ENCODE measurements at places on chromosomes 4 and X. TPM values are rescaled to one million over a fixed set of nuclear protein-coding genes. Genes with fewer than 3 reads are reported as not detected.

The PNMA6F gene
- total RNA-seq, result not detected

The MTM1 gene
- total RNA-seq, result 14.2 TPM

DNA sequence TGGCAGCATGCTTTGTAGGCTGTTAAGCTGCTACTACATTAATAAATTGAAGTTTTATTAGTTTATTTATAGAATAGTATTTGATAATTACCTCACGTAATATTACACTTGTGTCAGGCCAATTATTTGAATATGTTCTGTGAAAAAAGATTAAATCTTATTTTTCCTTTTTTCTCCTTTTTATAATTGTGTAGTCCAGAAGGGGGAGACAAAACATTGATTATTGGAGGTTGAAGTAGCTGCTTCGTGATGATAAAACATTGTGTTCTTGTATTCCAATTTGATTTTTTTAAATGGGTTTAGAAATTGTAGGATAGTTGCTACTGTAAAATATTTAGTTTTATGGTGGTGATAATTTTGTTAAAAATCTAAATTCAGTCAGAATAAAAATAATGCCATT is 85.7 kb downstream of the DIAPH2 start:
- H3K4me3 ChIP-seq, result no peak overlapping the region
- H3K27ac ChIP-seq, result no peak overlapping the region
- no peaks in the 10 kb centered on the region for H3K36me3 ChIP-seq
- H3K27me3 ChIP-seq, result no peaks in the 10 kb centered on the region
- no peak for DNase-seq

DNA sequence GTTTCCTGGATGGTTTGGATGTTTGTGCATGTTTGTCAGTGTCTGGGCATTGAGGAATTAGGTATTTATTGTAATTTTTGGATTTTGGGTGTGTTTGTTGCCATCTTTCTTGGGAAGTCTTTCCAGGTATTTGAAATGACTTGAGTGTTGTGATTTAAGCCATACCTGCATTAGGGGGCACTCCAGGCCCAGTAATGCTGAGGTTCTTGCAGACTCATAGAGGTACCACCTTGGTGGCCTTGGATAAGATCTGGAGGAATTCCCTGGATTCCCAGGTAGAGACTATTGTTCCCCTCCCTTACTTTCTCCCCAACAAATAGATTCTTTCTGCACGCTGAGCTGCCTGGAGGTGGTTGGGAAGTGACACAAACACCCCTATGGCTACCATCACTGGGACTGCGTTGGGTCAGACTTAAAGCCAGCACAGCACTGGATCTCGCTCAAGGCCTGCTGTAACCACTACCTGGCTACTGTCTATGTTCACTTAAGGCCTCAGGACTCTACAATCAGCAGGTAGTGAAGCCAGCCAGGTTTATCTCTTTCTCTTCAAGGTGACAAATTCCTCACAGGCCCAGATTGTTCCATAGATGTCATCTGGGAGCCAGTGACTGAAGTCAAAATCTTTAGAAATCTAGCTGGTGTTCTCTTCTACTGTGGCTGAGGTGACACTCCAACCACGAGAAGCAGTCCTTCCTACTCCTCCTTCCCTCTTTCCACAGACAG is 643.6 kb downstream of the PDHA2 start:
- H3K27me3 ChIP-seq, result no peaks in the 10 kb centered on the region
- H3K4me1 ChIP-seq, result no peaks in the 10 kb centered on the region
- H3K27ac ChIP-seq, result no peak overlapping the region
- no peak for DNase-seq

DNA sequence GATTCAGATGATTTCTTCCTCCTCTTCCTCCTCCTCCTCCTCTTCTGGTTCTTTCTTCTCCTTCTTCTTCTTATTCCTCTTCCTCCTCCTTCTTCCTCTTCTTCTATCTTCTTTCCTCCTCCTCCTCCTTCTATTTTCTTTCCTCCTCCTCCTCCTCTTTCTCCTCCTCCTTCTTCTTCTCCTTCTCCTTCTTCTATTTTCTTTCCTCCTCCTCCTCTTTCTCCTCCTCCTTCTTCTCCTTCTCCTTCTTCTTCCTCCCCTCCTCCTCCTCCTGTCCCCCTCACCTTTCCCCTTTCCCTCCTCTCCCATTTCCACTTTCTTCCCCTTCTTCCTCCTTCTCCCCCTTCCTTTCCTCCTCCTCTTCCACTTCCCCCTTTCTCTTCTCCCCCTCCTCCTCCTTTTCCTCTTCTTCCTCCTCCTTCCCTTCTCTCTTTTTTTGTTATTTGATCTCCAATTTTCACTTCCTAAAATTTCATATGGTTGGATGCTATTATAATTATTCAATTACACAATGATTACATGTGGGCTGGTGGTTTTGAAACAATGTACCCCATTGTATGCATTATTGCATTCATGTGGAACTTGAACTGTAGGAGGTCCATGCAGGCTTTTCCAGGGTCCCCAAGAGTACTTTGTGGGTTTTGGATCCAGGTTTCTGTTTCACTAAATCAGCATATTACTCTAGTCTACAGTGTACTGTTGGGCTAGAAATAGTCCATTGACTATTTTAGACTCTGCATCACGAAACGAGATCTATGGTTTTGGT is 68.1 kb downstream of the SORBS2 start:
- no peak overlapping the region for H3K27ac ChIP-seq
- no peak overlapping the region for H3K4me3 ChIP-seq
- peaks cover 85% of the 10 kb centered on the region for H3K4me1 ChIP-seq
- no peaks in the 10 kb centered on the region for H3K27me3 ChIP-seq
- H3K36me3 ChIP-seq, result no peaks in the 10 kb centered on the region
- no peak for DNase-seq

DNA sequence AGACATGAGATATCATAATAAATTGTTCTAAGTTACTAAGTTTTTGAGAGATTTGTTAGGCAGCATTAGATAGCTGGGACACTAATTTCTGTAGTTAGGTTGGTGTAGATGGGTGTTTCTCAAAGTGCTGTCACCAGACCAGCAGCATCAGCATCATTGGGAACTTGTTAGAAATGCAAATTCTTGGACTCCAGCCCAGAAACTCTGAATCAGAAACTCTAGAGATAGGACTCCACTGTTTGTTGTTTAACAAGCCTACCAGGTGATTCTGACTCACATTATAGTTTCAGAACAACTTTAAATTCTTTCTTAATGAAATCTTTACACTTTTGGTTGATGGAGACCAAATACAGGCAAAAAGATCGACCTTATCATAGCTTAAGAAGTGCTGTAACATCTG is 173.7 kb downstream of the PABPC4L start:
- no peaks in the 10 kb centered on the region for H3K4me1 ChIP-seq
- H3K27ac ChIP-seq, result no peak overlapping the region
- no peaks in the 10 kb centered on the region for H3K36me3 ChIP-seq
- no peak for DNase-seq
- H3K4me3 ChIP-seq, result no peak overlapping the region

- no peaks in the 10 kb centered on the region for H3K4me1 ChIP-seq
- H3K27ac ChIP-seq, result no peak overlapping the region
- H3K4me3 ChIP-seq, result no peak overlapping the region
- H3K27me3 ChIP-seq, result no peaks in the 10 kb centered on the region
Measured at GRCh38 chr4:11514779-11515419, 86.2 kb upstream of the HS3ST1 start.

- no peaks in the 10 kb centered on the region for H3K4me1 ChIP-seq
- H3K27ac ChIP-seq, result no peak overlapping the region
- H3K36me3 ChIP-seq, result peaks cover 4% of the 10 kb centered on the region
- peaks cover 15% of the 10 kb centered on the region for H3K27me3 ChIP-seq
- no peak for DNase-seq
Measured at GRCh38 chrX:331151-331824, 12.7 kb upstream of the GTPBP6 start.

DNA sequence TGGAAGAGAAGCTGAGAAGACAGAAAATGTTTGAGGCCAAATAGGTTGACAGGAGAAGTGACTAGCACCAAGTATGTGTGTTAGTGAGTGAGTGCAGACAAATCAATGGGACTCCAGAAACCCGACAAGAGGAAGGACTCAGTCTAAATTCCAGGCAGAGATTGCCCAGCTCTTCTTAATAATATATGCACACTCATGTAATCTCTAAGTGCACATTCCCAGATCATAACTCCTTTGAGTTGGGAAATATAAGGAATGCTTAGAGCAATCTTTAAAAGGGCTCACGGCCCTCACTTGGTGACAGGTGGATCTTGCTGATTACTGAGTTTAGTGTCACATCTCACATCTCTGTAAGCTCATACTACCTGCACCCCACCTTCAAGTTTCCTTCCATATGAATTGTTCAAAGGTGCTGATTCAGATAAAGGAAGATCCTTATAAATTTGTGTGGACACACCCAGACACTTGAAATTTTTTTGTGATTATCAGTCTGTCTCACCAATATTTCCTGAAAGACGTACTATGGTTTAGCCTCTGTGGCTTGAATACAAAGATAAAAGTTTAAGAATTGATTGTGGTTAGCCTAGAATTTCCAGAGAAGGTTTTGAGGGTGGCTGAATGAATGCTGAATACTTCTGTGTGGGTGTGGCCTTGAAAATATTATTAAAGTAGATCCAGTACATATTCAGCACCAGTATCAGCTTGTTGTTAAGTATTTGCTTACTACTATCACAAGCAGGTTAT is 205.1 kb upstream of the UGT8 start:
- DNase-seq, result no peak
- no peaks in the 10 kb centered on the region for H3K4me1 ChIP-seq
- no peaks in the 10 kb centered on the region for H3K27me3 ChIP-seq
- no peak overlapping the region for H3K4me3 ChIP-seq
- H3K27ac ChIP-seq, result no peak overlapping the region
- H3K36me3 ChIP-seq, result no peaks in the 10 kb centered on the region

The PHKA1 gene
- 10.0 TPM for total RNA-seq

The ENPP6 gene
- 0.35 TPM for total RNA-seq

DNA sequence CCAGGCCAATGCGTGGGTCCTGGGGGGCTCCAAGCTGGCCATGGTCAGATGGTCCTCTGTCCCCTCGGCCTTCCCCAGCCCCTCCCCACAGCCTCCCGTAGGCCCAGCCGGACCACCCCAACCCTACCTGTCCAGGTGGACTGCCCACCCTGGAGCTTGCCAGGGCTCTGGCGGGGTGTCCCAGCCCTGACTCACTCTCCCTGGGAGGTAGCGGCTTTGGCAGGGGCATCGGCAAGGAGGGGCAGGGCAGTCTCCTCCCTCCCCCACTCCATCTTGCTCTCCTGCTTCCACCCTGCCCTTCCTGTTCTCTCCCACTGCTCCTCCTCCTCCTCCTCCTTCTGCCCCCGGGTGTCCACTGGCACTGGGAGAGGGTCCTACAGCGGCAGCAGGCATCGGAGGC is 7.4 kb downstream of the BGN start:
- H3K36me3 ChIP-seq, result peaks cover 5% of the 10 kb centered on the region
- no peak for DNase-seq
- no peaks in the 10 kb centered on the region for H3K4me1 ChIP-seq
- H3K27me3 ChIP-seq, result no peaks in the 10 kb centered on the region
- no peak overlapping the region for H3K4me3 ChIP-seq

DNA sequence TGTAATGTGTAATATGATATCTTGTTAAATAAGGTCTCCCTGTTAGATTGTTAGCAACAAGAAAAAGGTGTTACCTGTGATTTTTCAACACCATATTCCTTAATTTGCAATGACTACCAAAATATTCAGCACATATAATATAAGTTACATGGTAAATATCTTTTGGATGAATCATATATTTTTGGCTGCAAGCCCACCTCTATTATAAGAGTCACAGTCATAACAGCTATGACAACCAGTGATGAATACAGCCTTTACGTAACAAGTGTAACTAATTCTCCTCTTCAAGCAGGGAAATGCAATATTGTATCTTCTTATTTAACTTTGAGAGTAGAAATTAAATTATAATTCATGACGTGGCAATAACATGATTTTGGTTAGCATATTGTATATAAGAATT is 187.0 kb downstream of the NLGN4X start:
- no peak for DNase-seq
- H3K36me3 ChIP-seq, result no peaks in the 10 kb centered on the region
- H3K4me3 ChIP-seq, result no peak overlapping the region
- no peaks in the 10 kb centered on the region for H3K27me3 ChIP-seq
- no peak overlapping the region for H3K27ac ChIP-seq

The MXD4 gene
- total RNA-seq, result 35.5 TPM

The CSN1S1 gene
- total RNA-seq, result not detected

- no peak for DNase-seq
- H3K27ac ChIP-seq, result no peak overlapping the region
- no peak overlapping the region for H3K4me3 ChIP-seq
- peaks cover 37% of the 10 kb centered on the region for H3K4me1 ChIP-seq
Measured at GRCh38 chr4:17807446-17807845, 3.1 kb downstream of the DCAF16 start.

Measured in heart left ventricle (tissue), 16 donors.